Retina (tissue), 1 donor: ENCODE measurements at places on chromosomes 16 and 17.

DNA sequence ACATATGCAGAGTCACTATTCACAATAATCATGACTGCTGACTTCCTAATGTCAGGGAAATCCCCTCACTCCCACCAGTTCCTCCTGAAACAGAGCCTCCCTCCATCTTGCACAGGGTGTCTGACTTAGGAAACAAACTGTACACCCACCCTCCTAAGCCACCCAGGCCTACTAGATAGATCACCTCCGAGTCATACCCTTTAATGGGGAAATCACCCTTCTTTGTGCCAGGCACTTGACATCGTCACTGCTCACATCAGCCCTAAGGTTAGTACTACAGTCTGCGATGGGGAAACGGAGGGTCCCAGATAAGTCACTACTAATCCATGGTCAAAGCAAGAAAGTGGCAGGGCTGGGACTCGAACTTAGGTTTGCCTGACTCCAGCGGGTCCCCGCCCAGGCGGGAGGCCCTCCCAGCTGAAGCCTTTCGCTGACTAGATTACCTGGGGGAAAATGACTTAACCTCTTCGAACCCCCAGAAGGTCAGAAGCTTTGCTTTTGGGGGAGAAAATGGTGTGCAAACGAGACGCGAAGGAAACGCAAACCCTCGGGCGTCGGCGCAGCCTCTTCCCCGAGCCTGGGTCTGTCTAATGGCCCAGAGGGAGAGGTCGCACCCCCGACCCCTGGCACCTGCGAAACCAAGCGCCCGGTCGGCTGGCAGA, 3.4 kb upstream of the MLLT6 start:
- DNase-seq, result peak; percentile 91

DNA sequence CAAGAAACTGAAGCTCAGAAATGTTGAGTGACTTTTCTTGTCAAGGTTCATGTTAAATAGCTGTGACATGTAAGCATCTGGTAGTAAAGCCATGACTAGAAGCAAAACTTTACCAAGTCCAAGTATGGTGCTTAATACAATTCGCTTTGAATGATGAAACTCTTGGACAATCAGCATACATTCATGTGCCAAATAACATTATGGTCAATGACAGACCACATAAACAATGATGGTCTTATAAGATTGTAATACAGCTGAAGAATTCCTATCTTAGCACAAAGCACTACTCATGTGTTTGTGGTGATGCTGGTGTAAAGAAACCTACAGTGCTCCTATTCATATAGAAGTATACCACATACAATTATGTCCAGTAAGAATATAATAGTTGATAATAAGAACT, 97.1 kb upstream of the RPRML start:
- no peak for DNase-seq

DNA sequence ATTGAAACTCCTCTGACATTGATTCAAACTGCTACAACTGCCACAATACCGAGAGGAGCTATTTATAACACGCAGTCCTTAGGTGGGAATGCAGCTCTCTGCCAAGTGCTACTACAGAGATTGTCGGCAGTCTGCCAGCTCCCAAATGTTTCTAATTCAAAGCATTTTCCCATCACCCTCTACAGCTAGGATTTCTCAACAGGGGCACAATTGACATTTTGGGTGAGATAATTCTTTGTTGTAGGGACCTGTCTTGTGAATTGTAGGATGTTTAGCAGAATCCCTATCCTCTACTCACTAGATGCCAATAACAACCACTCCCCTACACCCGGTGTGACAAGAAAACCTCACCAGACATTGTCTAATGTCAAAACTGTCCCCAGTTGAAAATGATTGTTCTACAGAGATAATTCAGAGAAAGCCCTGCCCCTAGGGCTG, 7.8 kb upstream of the N4BP1 start:
- DNase-seq, result no peak

GRCh38 chr16:26762594-26762993, 304.1 kb upstream of the C16orf82 start:
- no peak for DNase-seq

DNA sequence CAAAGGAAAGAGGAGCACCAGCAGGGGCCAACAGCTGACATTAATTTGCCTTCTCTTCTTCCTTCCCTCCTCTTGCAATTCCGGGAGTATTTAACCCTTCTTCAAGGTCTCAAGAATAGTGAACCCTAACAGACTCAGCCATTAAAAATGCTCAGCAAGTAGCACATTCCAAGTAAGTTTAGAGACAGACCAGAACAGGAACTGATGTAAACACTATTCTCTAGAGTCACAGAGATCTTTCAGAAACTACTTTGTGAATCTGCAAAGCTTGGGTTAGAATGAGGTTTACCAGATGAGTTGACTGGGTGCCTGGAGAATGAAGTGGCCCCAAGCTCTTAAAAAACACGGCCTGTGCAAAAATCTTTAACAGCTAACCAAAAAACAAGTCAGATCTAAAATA, 50.9 kb downstream of the TEX2 start:
- no peak for DNase-seq

- no peak for DNase-seq
These were observed 1.2 kb downstream of the RHOT1 start for GRCh38 chr17:32143527-32143870.

GRCh38 chr16:73199214-73199613, 151.3 kb upstream of the ZFHX3 start:
- no peak for DNase-seq

DNA sequence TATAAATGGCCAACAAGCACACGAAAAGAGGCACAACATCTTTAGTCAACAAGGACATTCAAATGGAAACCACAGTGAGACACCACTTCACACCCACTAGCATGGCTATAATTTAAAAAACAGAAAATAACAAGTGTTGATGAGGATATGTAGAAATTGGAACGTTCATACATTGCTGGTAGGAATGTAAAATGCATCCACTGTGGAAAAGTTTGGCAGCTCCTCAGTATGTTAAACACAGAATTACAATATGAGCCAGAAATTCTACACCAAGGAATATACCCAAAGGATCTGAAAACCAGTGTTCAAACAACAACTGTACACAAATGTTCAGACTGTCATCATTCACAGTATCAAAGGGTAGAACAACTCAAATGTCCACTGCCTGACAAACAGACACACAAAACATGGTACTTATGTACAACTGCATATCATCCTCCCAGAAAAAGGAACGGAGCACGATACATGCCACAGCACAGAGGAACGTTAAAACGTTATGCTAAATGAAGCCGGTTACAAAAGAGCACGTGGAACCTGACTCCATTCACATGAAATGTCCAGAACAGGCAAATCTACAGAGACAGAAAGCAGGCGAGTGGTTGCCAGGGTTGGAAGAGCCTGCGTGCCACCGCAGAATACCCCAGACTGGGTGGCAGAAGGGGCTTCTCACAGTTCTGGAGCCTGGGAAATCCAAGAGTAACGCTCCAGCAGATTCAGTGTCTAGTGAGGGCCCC, 32.8 kb upstream of the METRNL start:
- no peak for DNase-seq

- no peak for DNase-seq
These were observed 42.7 kb upstream of the CPNE2 start for GRCh38 chr16:57049678-57050077.

- no peak for DNase-seq
These were observed 470.2 kb downstream of the PMP22 start for GRCh38 chr17:14794961-14795360.

DNA sequence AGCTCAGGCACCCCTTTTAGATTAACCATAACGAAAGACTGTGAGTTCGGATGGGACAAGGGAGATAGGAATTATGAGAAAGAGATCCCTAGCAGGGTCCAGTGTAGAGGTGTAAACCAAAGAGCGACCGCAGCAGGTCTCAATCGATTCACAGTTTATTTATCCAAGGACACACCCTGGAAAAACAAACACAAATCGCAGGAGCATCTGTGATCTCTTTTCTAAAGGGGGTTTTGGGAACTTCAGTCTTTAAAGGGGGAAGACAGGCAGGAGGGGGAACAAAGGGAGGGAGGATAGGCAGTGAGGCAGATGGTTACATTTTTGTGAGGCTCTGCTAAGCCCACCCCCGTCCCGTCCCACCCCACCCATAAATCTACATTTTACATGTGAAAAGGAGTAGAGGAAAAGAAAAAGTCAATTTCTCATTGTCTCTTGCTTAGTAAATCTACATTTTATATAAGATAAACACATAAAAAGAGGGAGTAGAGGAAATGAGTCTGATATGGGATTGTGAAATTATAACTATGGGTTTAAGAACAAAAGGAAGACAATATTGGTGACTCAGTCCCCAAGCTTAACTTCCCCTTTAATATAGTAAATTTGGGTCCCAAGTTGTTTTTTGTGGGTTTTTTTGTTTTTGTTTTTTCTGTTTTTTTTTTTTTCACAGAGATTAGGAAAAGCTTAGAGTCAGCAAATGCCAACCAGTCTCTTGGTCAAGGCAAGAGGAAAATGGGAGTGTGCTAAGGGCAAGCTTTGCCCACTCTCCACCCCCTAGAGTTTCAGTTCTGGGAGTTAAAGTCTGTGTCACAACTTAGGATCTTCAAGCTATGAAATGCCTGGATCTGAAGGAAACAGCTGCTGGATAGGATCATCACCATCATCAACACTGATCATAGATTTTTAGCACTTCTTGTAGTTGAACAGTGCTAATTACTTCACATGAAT, 160.9 kb upstream of the CDH5 start:
- DNase-seq, result no peak

DNA sequence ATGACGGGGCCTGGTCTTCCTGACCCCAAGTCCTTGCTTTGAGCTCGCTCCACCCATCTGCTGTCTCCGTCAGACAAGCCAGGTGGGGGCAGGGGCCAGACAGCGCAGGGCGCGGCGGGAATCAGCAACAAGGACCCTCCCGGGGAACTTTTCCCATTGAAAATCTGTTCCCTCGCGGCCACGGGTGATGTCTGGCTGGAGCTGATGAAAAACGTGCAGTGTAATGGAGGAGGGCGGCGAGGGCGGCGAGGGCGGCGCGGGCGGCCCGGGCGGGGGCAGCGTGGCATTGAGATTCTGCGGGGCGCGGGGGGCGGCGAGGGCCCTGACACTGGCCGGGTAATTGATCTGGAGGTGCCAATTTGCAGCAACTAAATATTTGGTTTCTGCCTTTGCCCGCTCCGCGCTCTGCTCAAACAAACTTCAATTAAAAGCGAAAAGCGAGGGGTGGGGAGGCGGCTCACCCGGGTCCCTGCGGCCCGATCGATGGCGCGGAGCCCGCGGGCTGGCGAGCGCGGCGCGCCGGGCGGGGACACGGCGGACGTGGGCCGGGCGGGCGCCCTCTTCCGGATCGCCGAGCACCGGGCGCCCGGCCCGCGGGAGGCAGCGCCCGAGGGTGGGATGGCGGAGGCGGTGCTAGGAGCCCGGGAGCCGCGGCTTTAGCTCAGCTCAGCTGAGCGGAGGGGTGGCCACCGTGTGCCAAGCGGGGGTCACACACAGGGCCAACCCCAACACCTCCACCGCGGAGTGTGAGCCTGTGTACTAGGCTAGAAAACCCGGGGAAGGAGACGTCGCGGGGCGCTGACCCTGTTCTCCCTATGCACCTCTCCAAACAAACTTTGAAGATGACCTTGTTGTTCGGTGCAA, 32.4 kb downstream of the DCAKD start:
- DNase-seq, result peak; percentile 73

- no peak for DNase-seq
These were observed 5.4 kb downstream of the ALYREF start for GRCh38 chr17:81885869-81886548.

GRCh38 chr17:80992948-80993624, 1.4 kb downstream of the CHMP6 start:
- DNase-seq, result no peak

DNA sequence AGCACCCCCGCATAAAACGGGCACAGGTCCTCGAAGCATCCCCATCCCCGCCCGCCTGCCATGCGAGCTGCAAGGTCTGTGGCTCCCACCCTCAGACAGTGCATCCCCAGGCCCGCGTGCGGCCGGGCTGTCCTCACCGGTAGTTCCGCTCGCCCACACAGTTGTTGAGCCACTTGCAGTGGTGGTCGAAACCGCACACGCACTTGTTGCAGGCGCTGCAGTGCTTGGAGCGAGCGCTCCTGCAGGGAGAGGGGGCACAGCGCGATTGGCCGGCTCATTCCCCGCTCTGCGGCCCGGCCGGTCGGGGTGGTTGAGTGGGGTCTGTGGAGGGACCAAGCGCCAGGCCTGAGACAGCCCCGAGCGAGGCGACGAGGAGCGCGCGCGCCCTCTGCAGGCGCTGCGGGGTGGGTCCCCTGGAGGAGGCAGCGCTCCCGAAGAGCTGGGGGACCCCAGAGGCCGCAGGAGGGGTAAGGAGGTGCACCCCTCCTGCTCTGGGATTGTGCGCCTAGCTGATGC, 6.0 kb upstream of the TPPP3 start:
- DNase-seq, result peak; percentile 94

- peak; percentile 59 for DNase-seq
These were observed 339.0 kb downstream of the MAF start for GRCh38 chr16:79261481-79261940.

GRCh38 chr17:36824678-36825101, 112.6 kb upstream of the LHX1 start:
- DNase-seq, result no peak

DNA sequence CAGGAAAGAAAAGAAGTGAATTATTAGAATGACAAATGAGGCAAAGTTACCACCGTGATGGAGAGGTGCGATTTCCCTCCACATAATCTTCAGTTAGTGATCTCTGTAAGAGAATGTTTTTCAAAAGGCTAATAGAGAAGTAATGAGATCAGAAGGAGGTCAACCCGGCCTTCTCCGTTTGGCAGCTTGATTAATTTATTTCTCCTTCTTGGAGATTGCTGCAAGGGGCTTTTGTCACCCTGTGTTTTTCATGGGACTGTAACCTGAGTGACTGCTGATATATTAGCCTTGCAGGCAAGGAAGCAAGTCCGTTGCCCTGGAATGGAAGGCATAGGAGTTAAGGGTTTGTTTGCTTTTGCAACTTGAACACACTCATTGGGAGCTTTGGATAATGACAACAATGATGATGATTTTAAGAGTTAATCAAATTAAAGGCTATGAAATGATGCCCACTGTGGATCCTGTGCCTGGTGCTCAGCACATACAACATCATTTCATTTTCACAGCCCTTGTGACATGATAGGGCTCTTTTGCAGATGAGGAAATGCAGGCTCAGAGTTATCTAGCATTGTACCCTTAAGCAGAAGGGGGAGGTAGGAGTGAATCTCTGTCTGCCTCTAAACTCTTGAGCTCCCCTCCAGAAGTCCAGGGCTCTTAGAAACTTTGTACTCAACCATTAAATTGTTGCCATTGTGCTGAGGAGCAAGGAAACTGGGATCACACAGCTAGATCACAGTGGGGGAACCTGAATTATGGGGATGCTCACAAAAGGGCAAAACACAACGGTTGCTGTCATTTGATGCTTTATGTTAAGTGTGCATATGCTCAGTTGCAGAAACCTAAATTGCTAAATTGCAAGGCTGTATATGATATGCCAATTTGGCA, 226.3 kb downstream of the WWOX start:
- peak; percentile 30 for DNase-seq
